ENCODE measurements at places on chromosomes 16 and 17.

- no peak for DNase-seq
Observed at GRCh38 chr16:79171931-79172705, 428.4 kb downstream of the MAF start.

DNA sequence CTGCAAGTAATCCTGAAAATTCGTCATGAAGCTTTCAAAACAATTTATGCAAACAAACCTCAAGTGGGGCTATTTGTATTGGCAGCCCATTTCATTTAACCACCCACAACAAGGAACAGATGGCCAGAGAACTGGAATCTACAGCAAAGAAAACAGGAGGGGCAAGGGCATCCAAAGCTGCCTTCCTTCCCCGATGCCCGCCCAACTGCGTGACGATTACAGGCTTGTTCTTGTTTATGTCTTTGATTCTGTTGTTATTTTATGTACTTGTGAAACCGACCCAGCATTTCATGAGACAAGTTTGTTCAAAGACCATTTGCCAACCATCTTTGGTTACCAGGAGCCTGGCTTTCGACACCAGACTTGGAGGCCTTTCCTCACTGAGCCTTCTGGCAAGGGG lies 59.1 kb upstream of the IRX6 start:
- peak; percentile 60 for DNase-seq

DNA sequence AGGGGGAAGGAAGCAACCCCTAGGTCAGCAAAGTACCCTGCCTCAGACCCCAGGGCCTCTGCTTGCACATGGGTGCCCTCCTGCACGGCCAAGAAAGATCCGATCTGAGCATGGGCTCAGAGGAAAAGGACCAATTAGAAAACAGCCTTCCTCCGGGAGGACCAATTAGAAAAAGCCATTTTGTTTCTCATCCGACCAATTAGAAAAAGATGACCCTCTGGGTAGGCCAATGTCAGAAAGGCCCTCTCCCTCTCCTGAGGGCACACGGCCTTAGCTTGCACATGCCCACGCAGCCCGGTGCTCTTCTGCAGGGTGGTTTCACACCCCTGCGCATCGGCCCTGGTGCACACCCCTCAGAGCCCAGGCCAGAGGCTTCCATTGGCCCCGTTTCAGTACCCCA lies 5.1 kb upstream of the CISD3 start:
- no peak for DNase-seq

DNA sequence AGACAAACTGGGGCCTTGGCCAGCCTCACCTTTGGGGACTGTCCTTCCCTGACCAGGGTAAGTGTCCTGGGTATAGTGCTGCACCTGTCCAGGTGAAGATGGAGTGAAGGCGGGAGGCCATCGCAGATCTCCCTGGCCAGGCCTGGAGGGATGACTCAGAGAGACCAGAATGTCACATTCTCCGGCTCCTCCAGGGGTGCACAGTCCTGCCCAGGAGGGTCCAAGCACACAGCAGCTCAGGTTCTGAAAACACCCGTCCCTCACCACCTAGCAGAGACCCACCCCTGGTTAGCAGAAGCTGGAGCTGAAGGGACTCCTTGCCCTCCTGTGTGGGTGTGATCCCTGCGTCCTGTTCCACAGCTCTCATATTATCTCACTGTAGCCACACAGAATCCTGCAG lies 21.9 kb downstream of the FA2H start:
- no peak for DNase-seq

- no peak for DNase-seq
Observed at GRCh38 chr17:72590882-72591281, 470.1 kb downstream of the SOX9 start.

DNA sequence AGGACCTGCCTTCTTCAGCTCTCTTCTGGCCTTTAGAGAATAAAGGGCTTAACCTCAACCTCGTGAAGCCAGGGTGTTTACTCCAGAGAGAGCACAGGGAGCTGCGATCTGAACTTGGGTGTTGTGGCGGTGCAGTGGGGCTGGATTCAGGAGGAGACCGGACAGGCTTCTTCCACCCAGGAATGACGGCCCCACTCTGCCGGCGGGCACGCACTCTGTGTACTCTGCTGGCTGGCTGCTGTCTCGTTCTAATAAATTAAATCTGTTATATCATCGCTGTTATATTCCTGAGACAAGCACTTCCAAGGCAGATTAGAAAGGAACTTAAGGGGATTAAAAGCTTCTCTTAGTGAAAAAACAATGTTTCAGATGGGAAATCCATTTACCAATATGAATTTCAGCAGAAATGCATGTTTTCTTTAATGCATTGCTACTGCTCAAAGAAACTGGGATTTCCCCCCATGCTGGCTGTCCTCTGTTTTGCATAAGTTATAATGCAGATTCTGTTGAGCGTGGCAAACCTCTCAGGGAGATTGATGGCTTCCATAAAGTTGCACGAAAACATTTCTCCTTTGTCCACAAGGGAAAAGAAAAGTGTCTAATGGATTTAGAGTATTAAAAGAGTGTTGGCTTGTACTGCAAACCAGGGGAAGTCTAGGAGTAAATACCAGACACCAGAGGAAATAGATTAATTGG lies 168.6 kb upstream of the IRX3 start:
- DNase-seq, result no peak

- DNase-seq, result no peak
Observed at GRCh38 chr17:16272111-16272840, 55.3 kb downstream of the PIGL start.

- DNase-seq, result no peak
Observed at GRCh38 chr16:14634389-14634725, 1.6 kb downstream of the BFAR start.

- DNase-seq, result no peak
Observed at GRCh38 chr16:63453261-63453660, 1417.0 kb upstream of the CDH8 start.
